ENCODE measurements at places on chromosomes 16 and 17.

GRCh38 chr16:4693956-4694641, 737 bp downstream of the NUDT16L1 start:
- peak; percentile 63 for DNase-seq

DNA sequence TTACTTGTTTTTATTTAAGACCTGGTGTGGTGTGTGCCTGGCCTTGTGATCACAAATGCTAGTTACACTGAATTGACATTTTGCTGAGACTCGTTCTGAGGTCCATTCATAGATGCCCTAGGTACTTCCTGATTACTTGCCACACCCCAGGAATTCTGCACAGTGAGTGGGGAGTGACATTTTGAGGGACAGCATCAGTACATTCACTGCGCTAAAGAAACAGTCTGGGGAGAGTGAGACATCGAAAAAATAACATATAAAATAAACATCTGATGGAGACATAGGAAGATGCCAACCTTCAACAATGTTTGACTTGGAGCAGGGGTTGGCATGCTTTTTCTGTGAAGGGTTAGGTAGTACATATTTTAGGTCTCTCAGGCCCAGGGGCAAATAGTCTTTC, 30.4 kb downstream of the ABCC1 start:
- no peak for DNase-seq

- no peak for DNase-seq
Observed at GRCh38 chr16:66408163-66409048, 18.7 kb upstream of the BEAN1 start.

DNA sequence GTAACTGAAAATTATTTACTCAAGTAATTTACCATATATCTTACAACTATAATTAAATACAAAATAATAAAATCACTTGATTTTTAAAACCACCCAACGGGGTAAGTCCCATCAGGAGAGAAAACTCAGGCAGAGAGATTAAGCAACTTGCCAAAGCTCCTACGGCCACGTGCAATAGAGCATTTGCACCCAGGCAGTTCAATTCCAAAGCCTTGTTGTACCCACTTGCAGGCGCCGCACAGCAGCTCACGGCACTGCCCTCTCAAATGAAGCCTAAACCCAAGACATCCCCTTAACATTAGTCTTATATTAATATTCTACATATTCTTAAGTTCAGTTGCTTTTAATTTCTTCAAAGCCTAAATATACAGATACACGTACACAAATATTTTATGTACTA, 75.7 kb downstream of the SPAG9 start:
- no peak for DNase-seq

DNA sequence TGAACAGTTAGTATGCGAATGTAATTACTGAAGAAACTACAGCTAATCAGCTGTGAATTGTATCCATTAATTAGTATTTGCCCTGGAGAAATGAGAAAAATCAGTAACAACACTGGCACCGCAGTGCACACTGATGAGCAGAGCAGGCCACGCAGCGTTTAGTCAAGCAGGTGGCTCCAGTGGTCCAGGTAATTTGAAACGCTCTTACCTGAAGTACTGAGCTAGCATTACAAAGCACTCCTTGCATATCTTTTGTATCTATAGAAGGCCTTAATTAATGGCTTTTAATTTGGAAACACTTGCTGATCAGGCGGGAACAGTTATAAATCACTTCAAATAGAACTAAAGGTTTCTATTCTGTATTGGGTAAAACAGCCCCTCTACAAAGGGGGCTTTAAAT, 76.4 kb downstream of the TOX3 start:
- no peak for DNase-seq

DNA sequence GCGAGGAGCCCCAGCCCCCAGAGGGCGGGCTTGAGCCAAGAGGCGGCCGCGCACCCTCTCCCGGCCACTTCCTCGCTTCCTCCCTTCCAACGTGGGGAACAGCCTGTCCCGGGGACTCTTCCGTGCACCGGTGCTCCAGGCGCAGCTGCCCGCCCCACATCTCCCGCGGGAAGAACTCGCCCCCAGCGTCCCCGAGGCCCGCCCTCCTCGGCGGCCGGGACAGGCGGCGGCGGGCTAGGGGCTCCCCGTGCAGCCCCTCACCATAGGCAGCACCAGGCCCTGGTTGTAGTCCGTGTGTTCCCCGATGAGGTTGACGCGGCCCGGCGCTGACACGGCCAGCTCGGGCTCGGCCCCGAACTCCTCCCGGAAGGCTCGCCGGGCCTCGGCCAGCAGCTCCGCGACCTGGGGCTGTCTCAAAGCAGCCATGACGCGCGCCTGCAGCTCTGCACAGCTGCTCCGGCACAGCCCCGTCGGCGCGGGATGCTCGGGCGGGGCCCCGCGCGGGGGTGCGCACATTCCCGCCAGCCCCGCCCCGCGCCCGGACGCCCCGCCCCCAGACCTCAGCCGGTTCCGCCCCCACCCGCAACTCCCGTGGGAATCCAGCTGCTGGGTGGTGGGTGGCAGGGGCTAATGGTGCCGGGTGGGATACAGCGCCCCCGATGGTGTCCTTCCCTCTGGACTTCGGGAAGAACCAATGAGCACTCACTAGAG, at the start of gene GALK1:
GALK1 (minus strand) TSS at position 482 of the 711 bp plus-strand sequence; CDS start at position 426, 56 bp downstream.
- DNase-seq, result peak; percentile 78

GRCh38 chr16:55232822-55233221, 91.2 kb upstream of the IRX6 start:
- DNase-seq, result no peak

GRCh38 chr17:61253937-61254574, 145.6 kb upstream of the TBX2 start:
- no peak for DNase-seq

DNA sequence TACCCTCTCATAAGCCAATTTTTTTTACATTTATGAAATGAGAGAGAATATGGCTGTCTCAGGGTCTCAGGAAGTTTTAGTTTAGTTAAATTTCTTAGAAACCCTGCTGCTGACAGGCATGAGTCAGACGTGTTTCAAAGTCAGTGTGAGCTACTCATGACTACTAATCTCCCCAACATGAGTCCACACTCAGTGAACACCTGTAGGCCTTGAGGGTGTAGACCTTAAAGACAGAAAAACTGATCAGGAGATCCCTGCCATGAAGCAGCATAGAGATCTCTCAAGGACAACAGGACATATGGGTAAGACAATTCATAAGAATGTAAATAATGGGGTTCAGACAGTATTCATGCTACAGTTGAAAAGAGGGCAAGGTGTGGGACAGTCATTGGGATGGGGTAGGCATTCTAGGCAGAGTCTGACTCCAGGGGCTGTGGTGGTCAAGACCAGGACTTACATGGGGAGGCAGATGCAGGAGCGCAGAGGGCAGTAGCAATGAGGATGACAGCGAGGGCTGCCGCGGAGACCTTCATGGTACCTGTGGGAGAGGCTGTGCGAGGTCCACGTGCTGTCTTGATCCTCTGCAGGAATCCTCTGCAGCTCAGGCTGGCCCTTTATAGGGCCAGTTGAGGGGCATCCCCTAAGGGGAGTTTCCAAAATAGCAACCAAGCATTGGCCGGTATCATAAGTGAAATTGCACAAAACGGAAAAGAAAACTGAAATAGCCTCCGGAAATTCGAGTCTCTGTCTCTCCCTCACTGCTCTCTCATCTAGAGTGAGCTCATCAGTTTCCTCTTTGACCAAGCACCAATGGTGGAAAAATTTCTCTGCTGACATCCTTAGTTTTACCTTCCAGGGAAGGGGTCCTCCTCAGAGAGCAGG, at the start of gene CCL5:
CCL5 (minus strand) TSS at position 588 of the 882 bp plus-strand sequence.
- DNase-seq, result no peak

- DNase-seq, result peak; percentile 80
Observed at GRCh38 chr17:77124192-77124889, 16.4 kb upstream of the SEC14L1 start.

DNA sequence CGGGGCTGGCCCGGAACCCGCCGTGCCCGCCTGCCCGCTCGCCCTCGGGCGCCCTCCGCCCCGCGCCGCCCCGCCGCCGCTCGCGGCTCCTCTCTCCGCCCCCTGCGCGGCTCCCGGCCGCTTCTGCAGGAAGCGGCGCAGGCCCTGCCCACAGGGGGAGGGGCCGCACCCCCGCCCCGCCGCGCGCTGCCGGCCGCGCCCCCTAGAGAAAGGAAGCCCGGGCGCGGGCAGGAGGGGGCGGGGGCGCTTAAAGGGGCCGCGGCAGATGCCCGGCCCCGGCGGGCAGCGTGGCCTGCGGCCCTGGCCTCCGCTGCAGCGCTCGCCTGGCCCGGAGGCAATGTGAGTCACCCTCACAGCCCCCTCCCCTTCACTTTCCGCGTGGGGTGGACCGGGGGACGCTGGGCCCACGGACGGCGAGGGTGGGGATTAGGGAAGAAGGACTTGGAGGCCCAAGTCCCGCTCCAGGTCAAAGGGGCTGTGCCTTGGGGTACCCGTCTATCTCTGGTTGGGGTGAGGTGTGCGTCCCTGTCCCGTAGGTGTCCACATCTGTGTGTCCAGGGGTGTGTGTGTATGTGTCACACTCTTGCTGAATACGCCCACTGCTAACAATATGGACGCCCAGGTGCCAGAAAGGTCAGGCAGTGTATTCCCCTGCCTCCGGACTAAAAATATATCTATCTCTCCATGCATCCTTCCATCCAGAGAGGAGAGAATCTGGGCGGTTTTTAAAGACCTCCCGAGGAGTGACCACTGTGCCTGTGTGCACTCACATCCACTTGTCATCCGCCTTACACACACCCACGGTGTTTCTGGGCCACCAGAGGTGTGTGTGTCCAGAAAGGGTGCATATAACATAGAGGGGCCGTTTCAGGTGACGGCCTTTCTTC, at the start of gene GIT1:
GIT1 (minus strand) TSS at position 125 of the 887 bp plus-strand sequence. CDS start 270 bp downstream, outside the sequence.
- peak; percentile 85 for DNase-seq

DNA sequence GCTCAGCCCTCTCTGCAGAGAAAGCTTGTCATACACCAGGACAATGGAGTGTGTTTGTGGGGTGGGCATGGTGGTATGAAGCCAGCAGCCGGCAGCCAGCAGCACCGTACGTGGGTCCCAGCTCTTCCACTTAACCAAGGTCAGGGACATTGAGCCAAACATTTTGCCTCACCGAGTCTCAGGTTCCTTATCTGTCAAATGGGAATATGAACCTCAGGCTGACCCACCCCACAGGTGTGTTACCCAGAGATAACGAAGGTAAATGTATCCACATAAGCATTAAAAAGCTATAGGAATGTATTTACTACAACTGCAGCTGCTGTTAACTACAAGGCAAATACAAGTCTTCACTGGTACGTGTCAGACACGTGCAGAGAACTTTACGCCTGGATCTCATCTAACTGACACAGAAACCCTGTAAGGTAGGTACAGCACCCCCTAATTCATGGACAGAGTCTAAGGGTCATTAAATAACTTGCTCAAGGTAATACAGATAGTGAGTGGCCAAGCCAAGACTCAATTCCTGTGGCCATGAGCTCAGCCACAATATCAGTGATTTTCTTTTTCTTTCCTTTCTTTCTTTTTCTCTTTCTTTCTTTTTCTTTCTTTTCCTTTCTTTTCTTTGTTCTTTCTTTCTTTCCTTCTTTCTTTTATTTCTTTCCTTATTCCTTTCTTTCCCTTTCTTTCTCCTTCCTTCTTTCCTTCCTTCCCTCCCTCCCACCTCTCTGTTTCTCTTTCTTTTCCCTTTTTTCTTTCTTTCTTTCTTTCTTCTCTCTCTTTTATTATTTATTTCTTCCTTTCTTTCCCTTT, 990 bp downstream of the SLC5A11 start:
- DNase-seq, result no peak

GRCh38 chr17:83014297-83014696, 65.1 kb upstream of the METRNL start:
- DNase-seq, result no peak

- DNase-seq, result no peak
Observed at GRCh38 chr16:49022351-49022963, 259.2 kb downstream of the CBLN1 start.

DNA sequence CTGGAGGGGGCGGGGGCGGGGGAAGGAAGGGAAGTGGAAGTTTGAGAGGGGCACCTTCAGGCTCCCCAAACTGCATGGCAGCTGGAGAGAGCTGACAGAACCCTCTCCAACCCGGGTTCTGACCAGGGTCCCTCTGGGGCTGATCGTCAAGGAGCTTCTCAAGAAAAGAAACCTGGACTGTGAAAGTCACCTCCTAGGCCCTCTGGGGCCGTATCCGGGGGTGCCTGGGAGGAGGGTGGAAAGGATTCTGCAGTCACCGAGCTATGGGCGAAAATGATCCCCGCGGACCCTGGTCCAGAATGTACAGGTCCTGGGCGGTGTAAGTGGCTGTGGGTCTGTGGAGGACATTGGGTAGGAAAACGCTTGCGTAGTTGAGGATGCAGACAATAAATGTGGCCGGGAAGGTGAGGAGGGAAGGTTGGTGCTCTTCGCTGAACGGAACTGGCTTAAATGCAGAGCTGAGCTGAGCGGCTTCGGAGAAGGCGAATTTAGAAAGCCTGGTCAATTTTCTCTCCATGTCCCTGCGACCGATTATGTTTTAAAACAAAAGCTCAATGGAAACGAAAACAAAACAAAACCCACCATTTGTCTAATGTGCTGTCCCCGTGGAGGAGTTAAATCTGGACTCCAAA, 3.6 kb upstream of the LHX1 start:
- DNase-seq, result no peak

DNA sequence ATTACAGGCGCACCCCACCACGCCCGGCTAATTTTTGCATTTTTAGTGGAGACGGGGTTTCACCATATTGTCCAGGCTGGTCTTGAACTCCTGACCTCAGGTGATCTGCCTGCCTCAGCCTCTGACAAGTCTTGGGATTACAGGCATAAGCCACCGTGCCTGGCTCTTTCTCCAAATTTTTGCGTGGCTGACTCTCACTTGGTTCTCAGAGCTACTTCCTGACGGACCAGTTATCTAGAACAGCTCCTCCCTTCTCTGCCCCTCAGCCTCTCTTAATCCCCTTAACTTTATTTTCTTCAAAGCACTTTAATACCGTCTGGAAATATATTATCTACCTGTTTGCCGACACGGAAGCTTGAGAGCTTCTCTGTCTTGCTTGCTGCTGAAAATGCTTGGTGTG, 4.2 kb downstream of the YPEL2 start:
- no peak for DNase-seq

DNA sequence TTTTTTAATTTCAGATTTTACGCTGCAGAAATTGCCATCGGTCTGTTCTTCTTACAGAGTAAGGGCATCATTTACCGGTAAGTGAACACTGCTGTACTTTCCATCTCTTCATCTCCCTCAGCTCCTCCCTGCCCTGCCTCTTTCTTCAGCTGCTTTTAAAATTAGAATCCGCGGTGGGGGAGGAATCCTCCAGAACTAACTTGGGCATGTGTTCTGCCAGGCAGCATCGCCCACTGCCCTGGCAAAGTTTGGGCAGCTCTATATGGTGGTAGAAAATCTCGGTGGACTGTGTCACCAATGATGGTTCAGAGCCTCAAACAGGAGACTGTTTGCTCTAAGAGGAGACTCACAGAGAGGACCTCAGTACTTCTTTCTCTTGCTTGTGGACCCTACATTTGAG, 81.6 kb upstream of the CACNG3 start:
- no peak for DNase-seq

DNA sequence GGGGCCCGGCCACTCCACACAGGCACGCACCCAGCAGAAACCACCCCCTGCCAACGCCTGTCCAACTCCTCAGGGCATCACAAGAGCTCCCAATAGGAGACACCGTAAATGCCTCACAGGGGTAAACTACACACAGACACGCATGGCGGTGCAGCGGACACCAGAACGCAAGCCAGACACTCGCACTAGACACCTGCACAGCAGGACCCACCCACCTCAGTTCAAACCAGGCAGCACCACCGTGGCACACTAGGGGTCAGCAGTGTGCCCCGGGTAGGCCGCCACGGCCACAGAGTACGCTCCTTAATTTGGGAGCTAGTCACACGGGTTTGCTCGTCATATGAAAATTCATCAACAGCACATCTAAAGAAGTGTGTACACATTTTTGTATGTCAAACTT, 3.4 kb downstream of the SLC38A10 start:
- peak; percentile 50 for DNase-seq

GRCh38 chr17:53135969-53136368, 686.8 kb upstream of the KIF2B start:
- no peak for DNase-seq

Data from erythroblast (primary cell).